Femur (tissue), 1 donor: ENCODE measurements at places on chromosomes 5 and 9.
A peak's percentile ranks its signal among the peaks of the same experiment; 100 is the strongest.

DNA sequence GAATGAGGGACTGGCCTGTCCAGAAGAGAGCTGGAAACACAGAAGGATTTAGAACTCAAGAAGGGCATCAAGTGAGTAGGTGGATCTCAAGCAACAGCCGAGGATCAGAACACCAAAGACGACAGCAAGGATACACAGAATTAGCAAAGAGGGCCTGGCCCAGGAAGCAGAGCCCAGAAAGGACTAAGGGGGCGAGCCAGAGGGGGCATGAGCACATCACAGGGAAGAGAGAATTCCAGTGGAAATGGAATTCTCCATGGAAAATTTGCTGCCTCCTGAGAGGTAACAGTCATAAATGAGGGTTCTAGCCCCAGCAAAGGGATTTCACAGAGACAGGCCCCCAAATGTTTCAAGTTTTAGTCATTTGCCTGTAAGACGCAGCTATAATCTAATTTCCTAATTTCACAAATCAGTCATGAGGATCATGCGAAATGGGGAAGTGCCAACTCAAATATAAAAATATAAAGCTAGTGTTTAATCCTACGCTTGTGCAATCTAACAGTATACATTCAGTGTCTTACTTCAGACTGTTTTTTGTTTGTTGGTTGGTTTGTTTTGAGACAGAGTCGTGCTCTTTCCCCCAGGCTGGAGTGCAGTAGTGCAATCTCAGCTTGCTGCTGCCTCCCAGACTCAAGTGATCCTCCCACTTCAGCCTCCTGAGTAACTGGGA is 46.7 kb downstream of the FNBP1 start:
- DNase-seq, result no peak

- no peak for DNase-seq
Observed at GRCh38 chr5:9062873-9063272, 483.0 kb downstream of the SEMA5A start.

- no peak for DNase-seq
Observed at GRCh38 chr5:143536364-143536763, 132.9 kb upstream of the NR3C1 start.

DNA sequence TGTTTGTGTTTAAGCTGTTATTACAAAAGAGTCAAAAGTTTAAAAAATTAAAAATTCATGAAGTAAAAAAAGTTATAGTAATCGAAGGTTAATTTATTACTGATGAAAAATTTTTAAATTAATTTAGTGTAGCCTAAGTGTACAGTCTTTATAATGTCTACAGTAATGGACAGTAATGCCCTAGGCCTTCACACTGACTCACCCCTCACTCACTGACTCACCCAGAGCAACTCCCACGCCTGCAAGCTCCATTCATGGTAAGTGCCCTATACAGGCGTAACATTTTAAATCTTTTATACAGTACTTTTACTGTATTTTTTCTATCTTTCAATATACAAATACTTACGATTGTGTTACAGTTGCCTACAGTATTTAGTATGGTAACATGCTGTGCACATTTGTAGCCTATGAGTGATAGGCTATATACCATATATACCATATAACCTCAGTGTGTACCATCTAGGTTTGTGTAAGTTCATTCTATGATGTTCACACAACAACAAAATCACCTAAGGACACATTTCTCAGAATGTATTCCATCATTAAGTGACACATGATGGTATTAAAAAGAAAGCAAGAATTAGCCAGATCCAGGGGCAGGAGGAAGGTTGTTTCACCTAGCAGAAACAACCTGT is 40.1 kb downstream of the DCAF10 start:
- DNase-seq, result no peak

- DNase-seq, result no peak
Observed at GRCh38 chr5:91302958-91303357, 80.2 kb downstream of the ARRDC3 start.

- no peak for DNase-seq
Observed at GRCh38 chr9:106503759-106504158, 359.2 kb upstream of the ZNF462 start.

DNA sequence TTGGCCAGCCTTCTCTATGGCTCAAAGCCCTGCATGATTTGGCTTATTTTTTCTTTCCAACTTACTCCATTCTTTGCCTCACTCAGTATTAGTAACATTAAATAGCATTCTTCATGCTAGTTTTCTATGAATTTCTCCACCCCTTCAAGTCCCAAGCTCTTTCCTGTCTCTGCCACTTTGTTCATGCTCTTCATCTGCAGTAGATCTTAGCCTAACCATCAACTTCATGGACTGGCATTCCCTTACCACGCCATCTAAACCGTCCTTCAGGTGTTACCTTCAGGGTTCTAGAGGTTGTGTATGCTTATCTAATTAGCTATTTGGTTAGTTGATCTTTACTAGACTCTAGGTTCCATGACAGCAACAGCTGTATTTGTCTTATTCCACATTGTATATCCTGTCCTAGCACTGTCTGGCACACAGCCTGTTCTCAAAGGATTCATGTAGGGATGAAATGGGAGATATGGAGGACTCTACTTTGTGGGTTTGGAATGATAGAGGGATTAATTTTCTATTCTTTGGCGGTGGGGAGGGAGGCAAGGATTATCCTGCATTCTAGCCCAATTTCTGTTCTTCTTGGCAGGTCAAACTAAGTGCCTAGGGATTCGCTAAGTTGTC is 26.4 kb downstream of the TMEM167A start:
- DNase-seq, result no peak

- no peak for DNase-seq
Observed at GRCh38 chr5:151245680-151246219, 7.2 kb upstream of the GM2A start.

- peak; percentile 82 for DNase-seq
Observed at GRCh38 chr9:94908011-94908563, 181.6 kb downstream of the AOPEP start.

DNA sequence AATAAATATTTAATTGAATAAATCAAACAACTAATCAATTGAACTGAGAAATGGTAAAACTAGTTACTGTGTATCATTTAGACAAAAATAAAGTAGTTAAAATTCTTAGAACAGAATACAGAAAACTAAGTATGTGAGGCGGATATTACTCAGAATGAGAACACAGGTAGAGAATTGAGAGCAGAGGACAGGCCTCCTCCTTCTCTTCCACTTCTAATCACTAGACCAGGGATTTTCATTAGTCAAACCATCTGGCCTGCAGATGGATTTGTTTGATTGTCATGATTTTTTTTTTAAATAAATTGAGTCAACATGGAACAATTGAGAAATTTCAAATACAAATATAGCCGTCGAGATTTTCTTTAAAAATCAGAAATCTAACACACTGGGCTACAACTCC is 198.6 kb upstream of the HMHB1 start:
- DNase-seq, result no peak

- no peak for DNase-seq
Observed at GRCh38 chr9:95887926-95888497, 12.5 kb downstream of the ERCC6L2 start.

- DNase-seq, result peak; percentile 16
Observed at GRCh38 chr9:114000671-114001409, 77.3 kb downstream of the AMBP start.

DNA sequence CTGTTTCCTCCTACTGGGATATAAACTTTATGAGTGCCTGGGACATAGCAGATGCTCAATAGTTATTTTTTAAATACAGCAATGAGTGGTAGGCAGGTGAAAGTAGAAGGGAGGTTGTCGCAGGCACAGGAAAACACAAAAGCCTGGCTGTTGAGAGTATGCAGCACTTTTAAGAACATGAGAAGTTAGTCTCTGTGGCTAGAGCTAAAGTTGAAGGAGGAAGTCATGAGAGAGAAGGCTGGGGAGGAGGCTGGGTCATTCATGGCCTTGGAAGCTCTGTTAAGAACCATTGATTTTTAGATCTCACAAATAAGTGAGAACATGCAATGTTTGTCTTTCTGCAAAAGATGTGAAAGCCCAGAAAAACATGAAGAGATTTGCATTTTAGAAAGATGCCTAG is 126.7 kb downstream of the PRKACG start:
- DNase-seq, result no peak
